ENCODE measurements at places on chromosomes 6 and 20.

GRCh38 chr6:159973951-159974350 is 5.1 kb downstream of the IGF2R start:
- peak; percentile 68 for DNase-seq

GRCh38 chr20:57795977-57796560 is 86.3 kb upstream of the PMEPA1 start:
- no peak for DNase-seq

DNA sequence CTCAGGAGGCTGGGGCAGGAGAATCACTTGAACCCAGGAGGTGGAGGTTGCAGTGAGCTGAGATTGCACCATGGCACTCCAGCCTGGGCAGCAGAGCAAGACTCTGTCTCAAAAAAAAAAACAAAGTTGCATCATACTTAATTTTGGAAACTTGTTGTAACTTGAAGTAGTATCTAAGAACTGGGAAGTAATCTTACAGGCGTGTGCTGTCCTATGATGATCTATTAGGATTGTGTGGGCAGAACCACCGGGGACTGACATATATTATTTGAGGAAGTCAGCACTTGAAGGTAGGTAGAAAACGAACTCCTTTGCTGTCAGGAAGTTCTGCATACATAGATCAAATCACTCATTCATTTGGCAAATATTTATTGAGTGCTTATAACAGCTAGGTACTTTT is 188.5 kb downstream of the ZNF217 start:
- DNase-seq, result no peak

- DNase-seq, result no peak
Measured at GRCh38 chr6:122845464-122845863, 56.4 kb downstream of the SMPDL3A start.

DNA sequence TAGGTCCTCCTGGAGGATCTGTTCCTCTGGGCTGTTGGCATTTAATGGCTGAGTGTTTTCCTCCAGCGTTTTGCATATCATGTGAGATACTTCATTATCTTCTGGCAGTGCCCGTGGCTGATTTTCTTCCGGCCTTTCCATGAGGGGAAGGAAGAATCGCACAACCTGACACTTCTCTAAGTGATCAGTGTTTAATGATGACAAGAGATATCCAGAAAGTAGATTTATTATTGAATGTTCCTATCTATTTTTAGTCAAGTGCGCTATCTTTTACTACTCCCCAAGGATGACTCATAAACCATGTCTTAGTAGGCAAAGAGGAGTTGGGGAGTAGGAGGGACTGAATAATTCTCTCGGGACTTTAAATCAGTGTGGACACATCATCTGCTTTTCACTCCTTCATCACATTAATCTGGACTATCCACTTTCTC is 149.7 kb downstream of the PLCB4 start:
- peak; percentile 71 for DNase-seq

- DNase-seq, result no peak
Measured at GRCh38 chr6:74891349-74891831, 314.5 kb downstream of the COL12A1 start.

- DNase-seq, result peak; percentile 51
Measured at GRCh38 chr6:104633125-104633524, 226.6 kb downstream of the HACE1 start.

DNA sequence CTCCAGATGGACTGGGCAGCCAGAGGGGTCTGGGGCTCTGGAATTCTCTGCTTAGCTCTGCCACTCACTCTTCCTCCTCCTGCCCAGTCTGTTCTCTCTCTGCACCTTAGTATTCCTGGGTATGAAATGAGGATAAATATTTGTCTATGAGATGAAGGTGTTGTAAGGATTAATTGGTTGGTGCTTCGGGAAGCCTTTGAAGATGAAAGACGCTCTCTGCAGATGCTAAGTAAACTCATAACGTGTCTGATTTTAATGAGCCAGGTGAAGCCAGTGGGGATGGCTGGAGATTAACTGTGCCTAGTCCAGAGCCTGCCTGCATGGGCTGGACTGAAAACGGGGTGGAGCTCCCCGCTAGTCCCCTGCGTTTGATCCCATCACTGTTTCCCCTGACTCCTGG is 23.1 kb upstream of the TCP11 start:
- no peak for DNase-seq

DNA sequence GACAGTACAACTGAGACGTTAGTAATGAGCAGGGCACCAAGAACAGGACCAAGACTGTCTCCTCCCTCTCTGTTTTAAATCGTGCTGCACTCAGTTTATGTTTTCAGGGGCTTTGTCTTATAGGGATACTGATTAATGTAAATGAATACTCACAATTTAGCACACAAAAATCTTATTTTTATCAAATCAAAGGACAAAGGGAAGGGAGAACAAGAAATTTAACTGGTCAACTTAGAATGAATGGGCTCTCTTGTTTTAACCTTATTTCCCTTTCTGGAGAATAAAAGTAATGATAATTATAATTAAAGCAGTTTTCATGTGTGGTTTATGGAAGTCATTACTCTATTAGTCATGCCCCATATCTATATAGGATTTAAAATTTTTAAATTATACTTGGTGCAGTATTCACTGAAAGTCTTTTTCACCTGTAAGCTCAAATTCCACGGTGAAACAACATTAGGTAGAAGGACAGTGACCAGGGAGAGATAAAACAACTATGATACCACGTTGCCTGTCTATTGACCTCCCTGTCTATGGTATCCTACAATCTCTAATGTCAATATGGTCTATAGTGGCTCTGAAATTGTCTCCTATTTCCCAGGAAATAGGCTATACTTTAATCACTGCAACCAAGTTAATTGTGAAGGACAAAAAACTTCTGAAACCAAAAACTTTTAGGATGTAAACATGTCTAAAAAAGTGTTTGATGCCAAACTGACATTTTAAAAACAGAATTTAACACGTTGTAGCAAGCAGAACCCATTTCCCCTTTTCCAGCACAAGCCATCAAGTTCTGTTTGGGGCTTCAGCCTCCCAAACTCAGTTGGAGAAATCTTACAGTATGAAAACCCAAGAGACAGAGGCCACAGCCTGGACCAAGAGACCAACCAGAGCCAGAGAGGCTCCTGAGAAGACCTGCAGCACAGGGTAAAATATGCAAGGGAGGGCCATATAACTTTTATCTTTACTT is 15.0 kb downstream of the ELOVL5 start:
- no peak for DNase-seq

- DNase-seq, result no peak
Measured at GRCh38 chr6:145808239-145808638, 6.4 kb downstream of the FBXO30 start.

DNA sequence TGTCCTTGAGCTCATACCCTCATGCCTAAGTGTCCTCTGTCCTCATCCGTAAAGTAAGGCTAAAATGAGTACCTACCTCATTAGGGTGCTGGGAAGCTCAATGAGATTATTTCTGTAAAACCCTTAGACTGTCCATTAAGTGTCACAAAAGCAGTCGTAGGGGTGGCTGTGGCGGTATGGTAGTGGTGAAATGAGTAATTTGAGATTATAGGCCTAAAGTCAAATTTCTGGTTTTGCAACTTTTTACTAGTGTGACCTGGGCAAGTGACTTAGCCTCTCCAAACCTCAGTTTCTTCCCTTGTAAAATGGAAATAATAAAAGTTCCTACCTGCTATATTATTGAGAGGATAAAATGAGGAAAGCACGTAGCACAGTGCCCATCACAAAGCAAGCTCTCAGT is 148.2 kb upstream of the AKAP12 start:
- no peak for DNase-seq

DNA sequence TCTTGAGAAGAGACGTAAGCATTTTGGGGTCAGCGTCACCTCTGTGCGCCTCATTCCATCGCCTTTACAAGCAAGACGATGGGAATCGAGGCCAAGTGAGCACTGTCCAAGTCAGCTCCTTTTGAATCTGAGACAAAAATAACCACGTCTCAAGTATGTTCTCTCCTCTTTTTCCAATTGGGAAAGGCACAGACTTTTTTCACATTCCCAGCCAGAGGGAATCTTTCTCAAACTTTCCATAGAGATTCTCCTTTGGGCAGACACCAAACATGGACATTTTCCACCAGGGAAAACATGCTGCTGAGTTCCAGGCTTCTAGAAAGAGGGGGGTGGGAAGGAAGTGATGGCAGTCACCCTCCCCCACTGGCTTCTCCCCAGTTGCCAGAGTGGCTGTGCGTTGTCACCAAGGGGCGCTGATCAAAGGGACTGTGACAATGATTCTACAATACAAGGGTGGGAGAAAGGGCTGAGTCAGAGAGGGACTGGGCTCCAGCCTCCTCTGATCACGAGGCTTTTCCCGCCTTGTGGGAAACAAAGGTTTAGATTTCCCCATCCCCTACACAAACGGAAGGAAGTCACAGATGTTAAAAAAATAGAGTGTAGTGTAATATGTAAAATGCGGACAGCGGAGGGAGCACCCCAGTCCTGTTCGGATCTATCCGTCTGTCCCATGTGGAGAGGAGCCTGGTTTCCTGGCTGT is 281.9 kb upstream of the RNF24 start:
- DNase-seq, result no peak

GRCh38 chr20:34720266-34720665 is 16.1 kb downstream of the TP53INP2 start:
- DNase-seq, result no peak

DNA sequence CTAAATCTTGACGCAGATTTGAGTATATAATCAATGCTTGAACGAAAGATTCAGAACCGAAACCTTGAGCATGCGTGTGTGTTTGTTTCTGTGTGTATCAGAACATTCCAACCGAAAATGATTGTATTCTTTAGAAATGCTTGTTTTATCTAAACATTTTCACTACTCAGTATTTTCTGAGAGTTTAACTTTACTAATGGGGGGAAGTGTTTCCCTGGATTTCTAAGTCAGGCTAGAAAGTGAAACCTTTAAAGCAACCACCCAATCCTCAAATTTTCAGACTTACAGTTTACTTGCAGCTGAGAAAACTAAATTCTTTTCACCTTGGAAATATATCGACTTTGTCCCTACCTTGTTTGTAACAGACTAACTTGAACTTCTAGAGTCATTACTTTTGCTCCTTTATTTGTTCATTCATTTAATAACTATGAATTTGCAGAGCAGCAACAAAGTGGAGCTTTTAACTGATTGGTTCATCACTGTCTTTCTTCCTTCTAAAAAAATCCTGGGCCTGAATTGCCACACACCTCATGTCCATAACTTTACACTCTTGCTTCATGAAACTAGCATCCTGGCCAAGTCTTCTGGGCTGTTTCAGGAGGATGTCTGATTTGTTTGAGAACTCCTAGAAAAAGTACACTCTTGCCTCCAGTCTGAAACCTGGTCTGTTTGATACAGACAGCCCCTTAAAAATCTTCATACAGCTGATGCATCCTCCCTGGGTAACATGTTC is 77.8 kb upstream of the XRN2 start:
- DNase-seq, result no peak

DNA sequence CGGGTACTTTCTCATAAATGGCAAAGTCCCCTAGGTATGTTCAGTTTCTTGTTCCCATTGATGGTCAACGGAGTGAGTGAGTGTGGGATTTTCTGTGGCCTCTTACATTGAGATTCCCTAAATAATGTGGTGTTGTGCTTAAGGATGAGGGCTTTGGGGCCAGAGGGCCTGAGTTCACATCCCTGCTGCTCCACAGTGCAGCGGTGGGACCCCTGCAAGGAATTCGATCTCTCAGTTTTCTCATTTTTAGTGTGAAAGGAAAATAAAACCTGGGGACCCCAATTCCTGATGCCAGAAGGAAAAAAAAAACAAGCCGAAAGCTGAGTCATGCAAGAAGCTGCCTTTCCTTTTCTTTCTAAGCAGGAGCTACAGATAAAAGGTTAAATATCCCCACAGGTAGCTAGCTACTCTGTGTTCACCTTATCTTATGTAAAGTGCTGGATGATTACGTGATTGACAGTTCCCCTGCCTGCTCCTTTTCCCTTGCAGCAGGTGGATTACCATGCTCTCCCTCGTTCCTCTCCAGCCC is 120.2 kb upstream of the CLDN20 start:
- no peak for DNase-seq

- DNase-seq, result no peak
Measured at GRCh38 chr6:95543798-95544197, 33.5 kb upstream of the MANEA start.

DNA sequence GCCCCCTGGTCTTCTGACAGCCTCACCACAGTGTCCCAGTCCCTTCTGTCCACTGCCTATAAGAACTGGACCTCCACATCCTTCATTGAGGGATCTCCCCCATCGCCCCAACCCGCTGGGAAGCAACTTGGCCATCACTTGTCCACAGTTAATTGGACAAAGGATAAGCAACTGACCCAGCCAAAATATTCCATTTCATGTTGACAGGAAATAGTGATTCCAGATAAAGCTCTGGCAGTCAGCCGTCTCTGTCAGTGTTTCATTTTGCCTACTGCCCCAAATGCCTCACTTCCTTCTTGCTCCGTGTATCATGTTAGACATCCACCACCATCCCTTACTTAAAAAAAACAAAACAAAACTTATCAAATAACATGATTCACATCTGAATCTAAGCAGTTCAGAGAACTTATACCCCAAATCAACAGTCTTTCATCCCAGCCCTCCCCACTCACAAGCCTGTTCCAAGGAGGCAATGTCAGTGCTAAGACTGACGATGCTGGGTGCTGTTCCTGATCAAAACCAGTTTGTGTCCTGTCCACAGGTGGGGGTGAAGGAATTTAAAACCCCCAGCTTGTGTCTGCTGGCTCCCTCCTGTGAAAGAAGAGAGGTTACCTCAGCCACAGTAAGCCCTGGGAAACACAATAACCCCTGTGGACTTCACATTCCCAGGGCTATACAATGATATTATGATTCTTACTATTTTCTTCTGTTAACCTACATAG is 162.5 kb downstream of the WDR27 start:
- DNase-seq, result no peak

DNA sequence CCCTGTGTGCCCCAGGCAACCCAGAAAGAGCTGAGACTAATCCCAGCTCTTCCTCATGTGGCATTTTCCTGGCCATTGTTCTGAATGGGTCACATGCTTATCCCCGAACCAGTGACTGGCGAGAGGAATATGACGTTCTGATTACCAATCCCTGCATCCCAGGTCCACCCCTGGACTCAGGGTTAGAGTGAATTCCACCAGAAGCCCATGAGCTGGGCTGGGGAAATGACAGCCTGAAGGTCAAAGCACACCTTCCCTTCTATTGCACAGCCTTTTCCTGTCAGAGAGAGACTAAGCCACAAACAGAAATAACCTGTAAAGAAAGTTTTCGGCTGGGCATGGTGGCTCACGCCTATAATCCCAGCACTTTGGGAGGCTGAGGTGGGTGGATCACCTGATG is 70.9 kb downstream of the ZNF217 start:
- no peak for DNase-seq

- DNase-seq, result peak; percentile 41
Measured at GRCh38 chr6:147855803-147856482, 347.5 kb downstream of the SAMD5 start.

- peak; percentile 40 for DNase-seq
Measured at GRCh38 chr6:161618831-161619454, 345.1 kb upstream of the AGPAT4 start.

DNA sequence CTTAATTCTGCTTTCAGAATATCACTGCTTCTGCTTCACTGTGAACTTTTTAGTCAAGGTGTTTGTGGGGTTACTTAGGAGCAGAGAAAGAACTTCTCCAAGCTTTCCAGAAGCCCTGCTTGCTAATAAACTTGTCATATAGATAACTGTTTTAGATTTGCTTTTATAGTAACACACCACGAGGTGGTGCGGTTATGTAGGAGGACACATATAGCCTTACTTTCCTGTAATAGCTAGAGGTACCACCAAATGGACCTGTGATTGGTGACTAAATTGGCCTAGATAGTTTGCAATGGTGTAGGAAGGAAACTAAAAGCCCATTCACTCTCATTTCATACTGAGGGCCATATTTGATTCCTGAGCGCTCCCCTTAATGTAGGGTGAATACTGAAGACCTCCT is 52.3 kb upstream of the BCLAF1 start:
- DNase-seq, result no peak

- peak; percentile 69 for DNase-seq
Measured at GRCh38 chr20:7496394-7496991, 443.8 kb downstream of the HAO1 start.

All from fibroblast of skin of left quadriceps (primary cell).